T47D (cell line): ENCODE measurements at places on chromosomes 6 and 20.

DNA sequence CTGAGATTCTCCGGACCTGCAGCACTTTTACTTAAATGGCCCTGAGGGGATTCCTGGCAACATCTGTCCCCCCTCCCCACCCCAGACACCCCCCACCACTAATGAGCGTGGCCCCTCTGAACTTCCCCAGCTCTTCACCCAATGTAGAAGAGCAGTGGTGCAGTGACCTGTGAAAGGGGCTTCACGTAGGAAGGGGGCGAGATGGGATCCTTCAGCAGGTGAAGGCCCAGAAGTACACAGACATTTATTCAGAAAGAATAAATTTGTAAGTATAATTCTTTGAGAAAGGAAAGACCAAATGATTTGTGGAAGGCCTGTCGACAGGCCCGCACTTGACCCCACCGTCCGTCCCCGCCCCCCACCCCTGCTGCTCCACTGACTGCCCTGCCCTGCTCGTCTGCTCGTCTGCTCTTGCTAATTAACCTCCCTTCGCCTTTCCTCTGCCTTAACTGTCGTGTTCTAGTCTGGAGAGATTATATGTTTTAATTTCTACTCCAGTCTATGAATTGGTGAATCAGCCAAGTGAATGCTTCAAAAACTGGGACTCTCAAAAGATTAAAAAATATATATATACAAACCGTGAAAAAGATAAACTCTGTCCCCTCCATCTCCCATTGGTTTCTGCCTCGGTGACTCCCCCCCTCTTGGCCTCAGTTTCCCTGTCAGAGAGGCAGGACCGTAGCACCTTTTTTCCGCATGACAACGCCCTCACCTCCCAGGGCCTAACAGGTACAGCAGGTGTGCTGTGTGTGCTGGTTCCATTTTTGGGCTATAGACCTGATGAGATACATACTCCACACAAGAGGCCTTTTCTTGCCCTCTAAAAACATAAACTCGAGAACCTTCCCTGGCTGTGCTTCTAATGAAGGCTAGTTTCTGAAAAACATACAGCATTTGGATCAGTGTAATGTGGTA lies 49.2 kb downstream of the GNAS start:
- DNase-seq = no peak

DNA sequence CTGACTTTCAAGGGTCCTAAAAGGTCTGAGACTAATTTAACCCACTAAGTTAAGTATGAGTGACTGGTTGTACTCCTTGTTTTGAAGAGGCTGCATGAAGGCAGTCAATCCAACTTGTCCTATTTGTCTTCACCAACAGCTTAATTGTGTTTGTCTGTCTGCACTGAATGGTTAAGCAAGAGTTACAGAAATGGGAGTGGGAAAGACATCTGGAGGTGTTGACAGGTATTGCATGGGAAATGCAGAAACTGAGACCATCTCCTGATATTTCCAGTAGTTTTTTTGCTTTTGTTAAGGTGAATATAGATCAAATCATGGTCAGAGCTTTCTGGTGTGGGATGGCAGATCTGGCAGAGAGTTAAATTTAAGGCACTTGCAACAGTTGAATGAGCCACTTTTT lies 6.5 kb downstream of the FUT9 start:
- no peak for DNase-seq

- DNase-seq = no peak
These were observed 18.4 kb upstream of the PTPRK start for GRCh38 chr6:128538763-128539162.

- no peak for DNase-seq
These were observed 563.1 kb downstream of the RFPL4B start for GRCh38 chr6:112910256-112910655.

GRCh38 chr6:100504786-100505737 lies 40.3 kb upstream of the SIM1 start:
- DNase-seq = no peak

DNA sequence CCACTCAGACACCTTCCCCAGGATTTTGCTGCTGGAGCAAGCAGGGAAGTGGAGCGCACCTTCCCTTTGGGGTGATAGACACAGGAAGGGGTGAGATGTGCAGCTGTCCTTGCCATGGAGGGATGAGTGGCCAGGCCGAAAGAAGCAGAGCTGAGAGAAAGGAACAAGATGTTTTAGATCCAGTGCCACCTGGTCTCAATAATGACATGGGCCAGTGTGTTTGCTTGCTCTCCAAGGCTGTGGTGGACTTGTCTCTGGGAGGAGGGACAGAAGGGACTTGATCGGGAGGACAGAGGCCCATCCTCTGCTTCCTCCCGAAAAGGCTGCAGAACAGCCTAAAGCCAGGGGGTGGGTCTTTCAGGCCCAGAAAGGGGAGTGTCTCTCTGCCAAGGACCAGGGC lies 61.7 kb upstream of the CCDC167 start:
- no peak for DNase-seq
